ENCODE measurements at places on chromosomes 1 and 21.

DNA sequence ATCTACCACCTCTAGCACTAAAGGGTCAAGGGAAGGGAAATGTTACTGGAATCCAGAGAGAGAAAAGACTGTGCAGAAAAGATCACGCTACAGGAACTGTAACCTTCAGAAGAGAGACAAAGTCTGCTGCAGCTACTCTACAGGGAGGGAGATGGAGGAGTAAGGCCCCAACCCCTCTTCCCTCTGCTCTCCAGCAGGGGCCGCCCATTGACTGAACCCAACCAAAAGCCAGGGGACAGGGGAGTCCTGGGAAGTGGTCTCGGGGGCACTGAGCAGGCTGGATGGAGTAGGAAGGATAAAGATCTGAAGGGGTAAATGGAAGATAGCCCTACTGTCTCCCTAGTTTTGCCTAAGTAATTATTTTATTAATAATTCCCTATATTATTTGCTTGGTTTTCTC, 72.8 kb upstream of the NR5A2 start:
- DNase-seq, result peak; percentile 4

DNA sequence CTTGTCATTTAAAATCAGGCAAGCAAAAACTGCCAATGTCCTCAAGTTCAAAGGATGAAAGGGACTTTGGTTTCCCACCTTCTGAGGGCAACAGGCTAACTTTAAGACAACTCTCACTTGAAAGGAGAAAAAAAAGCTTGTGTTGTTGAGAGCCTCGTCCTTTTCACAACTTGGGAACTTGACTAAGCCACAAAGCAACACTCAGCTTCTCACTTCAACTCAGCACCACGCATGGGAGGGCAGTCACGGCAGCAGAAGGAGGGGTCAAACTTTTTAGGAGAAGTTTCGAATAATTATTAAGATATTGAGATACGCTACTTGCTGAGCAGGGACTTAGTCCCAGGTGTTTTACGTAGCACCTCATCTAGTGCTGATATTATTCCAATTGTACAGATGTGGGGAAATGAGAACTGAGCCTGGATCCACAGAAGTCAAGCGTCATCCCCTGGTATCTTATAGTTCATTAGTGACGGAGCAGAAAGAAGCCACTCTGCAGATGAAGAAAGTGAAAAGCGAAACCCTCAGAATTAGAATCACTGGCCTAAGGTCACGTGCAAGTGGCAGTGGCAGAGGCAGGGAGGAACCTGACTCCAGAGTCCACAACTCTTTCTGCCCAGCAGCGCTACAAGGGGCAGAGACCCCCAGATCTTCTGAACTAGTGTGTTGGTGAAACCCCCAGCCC, 83.6 kb downstream of the JAK1 start:
- no peak for DNase-seq

- peak; percentile 18 for DNase-seq
Observed at GRCh38 chr1:95084317-95085176, 11.8 kb upstream of the ALG14 start.

GRCh38 chr1:56505792-56506743, 73.3 kb downstream of the PLPP3 start:
- DNase-seq, result no peak

DNA sequence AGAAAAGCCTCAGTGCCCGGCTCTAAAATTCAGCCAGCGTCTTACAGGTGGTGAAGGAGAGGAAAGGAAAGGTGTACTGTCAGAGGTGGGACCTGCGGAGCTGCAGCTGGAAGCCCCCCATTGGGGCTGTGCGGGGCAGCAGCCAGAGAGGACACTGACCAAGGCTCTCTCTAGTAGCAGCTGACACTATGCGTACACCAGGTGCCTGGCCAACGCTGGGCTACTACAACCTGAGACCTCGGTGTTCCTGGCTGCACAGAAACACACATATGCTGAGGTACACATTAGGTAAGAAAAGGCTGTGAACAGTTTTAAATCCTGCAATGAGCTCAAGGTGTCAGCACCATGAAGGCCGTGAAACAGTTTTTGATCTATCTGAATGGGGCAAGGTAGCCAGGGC, 55.5 kb upstream of the EDN2 start:
- DNase-seq, result no peak

GRCh38 chr1:218498056-218498938, 153.2 kb downstream of the TGFB2 start:
- DNase-seq, result no peak

GRCh38 chr1:25932321-25932720, 26.1 kb upstream of the STMN1 start:
- no peak for DNase-seq

DNA sequence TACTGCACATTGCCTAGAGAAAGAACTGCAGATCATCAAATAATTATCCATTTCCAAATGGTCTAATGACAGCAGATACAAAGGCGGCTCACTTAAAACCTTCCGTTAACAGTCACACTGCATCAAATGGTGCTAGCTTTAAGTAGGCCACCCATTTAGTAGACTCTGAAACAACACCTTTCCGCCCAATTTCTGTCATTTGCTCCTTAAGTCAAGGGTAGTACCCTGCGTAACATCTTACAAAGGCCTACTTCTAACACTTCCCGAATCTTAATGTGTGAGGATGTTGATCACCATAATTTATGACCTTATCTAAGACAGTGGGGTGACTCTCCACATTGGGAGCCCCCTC, 692 bp upstream of the RALGPS2 start:
- no peak for DNase-seq

- DNase-seq, result no peak
Observed at GRCh38 chr1:8597455-8597854, 220.0 kb downstream of the RERE start.

DNA sequence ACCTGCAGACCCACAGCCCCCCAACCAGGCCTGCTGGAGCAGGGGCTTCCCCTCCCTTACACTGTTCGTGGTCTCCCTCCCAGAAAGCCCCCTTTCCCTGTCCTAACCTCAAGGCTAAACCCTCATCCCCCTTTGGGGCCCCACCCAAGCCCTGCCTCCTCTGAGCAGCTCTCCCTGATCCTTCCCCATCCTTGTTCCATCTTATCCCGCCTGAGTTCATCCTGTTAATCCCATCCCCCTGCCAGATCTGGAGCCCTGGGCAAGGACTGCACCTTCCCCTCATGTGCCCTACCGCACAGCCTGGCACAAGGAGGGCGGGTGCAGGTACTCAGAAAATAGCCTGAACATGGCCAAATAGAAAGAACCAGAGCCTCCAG, 6.9 kb upstream of the TNNT2 start:
- no peak for DNase-seq

GRCh38 chr1:150799089-150799488, 9.0 kb downstream of the CTSK start:
- no peak for DNase-seq

GRCh38 chr1:4517186-4517954, 137.0 kb upstream of the AJAP1 start:
- DNase-seq, result no peak

DNA sequence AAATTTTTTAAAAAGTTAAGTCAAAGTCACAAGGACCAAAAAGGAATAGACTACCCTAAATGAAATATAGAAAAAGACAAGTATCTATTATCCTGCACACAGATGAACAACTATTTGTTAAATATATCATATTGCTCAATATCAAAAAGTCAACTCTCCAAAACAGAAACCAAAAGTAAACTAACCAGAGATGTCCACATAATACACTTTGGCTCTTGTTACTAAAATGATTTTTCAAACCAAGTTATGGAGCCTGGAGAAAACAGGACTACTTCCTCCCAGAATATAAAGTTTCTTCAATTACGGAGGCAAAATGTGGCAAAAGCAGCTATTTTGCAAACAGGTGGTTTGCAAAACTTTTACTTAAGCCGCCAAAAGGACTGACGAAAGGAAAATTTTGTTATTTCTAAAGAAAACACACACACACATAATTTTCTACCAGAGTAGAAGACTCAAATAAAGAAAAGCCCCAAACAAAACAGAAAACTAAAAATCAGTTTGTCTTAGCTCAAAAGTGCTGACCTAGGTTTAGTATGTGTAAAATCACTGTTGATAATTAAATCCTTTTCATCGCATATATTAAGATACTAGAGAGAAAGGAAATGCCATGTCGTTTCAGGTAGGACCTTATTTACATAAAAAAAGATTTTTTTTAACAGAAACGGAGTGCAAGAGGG, 1.1 kb downstream of the DPYD start:
- no peak for DNase-seq

GRCh38 chr21:38741092-38741949, 64.4 kb upstream of the ETS2 start:
- DNase-seq, result no peak

- no peak for DNase-seq
Observed at GRCh38 chr1:200891774-200892157, 2.9 kb upstream of the INAVA start.

- DNase-seq, result no peak
Observed at GRCh38 chr21:41477641-41478318, 30.2 kb downstream of the TMPRSS2 start.

GRCh38 chr1:231039161-231040018, 664 bp downstream of the FAM89A start:
- DNase-seq, result peak; percentile 56

DNA sequence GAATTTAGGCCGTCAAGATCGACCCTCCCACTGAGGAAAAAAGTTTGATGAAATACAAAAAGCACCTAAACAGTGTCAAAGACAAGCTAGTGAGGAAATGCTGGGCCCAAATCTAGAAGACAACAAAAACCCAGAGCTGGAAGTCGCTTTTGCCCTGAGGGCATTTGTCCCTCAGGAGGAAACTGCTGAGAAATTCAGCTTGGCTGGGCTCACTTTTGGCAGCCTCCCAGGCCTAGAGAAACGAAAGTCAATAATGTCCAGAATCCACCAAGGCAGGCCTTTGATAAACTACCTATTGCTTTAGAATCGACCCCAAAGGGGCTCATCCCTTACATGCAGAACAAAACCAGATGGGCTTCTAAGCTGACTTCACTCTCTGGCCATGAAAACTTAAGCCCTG, 38.9 kb downstream of the SYT2 start:
- no peak for DNase-seq

- no peak for DNase-seq
Observed at GRCh38 chr1:58812926-58813325, 29.1 kb upstream of the JUN start.

GRCh38 chr1:233912909-233913308, 8.4 kb downstream of the SLC35F3 start:
- DNase-seq, result no peak

GRCh38 chr1:26853600-26853999, 9.3 kb upstream of the SFN start:
- no peak for DNase-seq

GRCh38 chr1:21818656-21819055, 6.6 kb downstream of the LDLRAD2 start:
- peak; percentile 42 for DNase-seq

GRCh38 chr1:23563003-23563402, 3.7 kb upstream of the ID3 start:
- no peak for DNase-seq

DNA sequence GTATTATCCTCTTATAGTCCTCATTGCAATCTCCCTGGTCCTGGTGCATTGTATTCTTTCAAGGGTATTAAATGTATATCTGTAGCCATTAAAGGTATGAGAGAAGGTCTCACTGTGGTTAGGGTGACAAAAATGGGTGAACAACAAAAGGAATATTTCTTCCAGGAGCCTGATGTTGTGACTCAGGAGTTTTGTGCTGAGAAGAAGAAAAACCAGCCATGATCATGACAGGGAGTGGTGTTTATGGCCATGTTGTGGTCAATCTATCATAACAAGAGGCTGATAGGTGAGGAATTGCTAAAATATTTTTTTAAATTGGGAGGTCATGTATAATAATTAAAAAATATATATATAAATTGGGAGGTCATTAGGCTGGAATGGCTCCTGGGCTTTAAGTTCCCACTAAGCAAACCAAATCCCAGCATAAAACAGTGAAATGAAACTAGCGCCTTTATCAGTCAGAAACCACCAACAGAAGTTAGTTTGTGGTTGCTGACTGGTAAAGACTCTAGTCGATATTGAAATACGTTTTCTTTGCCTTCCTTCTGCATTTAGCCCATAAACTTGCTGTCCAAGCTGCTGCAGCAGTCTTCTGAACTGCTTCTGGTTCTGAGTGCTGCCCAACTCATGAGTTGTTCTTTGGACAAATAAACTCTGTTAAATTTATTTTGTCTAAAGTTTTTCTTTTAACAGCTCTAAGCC, 60.3 kb downstream of the TBX19 start:
- DNase-seq, result no peak

DNA sequence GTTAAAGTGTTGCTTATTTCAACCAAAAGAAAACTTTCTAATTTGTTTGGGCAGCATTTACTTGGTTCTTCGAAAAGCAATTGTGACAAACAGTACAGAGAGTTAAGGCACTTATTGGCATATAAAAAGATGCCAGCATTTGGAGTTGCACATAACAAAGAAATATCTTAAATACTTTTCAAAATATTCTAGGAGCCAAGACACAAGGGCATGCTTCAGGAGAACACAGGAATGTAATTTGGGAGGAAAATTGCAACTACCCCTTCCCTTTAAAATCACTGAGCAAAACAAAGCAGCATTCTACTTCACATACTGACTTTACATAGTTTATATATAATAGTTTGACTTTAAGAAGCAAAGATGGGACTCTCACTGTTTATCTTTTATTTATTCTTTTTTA, 4.6 kb upstream of the TIE1 start:
- no peak for DNase-seq

DNA sequence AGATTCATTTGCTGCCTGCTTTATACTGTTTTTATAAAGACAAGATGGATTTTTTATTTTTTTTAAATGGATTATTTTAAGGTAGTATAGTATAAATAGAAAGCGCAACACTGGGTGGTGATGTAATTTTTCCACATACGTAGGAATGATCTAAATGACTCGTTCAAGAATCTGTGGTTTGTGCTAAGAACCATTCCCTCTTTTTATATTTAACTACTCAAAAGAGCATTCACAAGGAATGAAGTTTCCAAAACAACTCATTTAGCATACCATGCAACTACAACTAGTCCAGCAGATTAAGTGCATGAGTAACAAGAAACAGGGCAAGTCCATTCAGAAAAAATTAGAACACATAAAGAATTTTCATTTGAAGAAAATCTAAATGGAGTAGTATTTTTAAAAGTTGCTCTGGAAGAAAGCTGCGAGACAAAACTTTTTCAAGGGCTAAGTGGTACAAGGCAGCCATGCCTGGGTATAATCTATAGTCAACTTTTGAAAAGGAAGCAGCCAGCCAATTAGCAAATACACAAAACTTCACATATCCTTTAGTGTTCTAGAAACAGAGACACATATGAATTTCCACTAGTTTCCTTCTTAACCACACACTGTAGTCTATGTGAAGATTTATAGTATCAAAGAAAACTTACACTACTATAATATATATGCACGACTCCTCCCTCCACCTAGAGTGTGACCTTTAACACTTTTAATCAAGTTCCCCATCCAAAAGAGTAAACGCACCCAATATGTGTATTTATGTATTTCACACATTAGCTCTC, 23.4 kb downstream of the GTF2B start:
- DNase-seq, result no peak

- DNase-seq, result no peak
Observed at GRCh38 chr1:217895841-217896240, 264.7 kb downstream of the SPATA17 start.

- DNase-seq, result no peak
Observed at GRCh38 chr1:12456979-12457378, 161.0 kb downstream of the DHRS3 start.

Measured in activated T-cell treated with anti-CD3 and anti-CD28 coated beads, Interleukin-2, amount 50 U/mL, for 72 hours (primary cell).